ENCODE measurements at places on chromosomes 4 and X. TPM values are rescaled to one million over a fixed set of nuclear protein-coding genes. Genes with fewer than 3 reads are reported as not detected.
A peak's percentile ranks its signal among the peaks of the same experiment; 100 is the strongest.

DNA sequence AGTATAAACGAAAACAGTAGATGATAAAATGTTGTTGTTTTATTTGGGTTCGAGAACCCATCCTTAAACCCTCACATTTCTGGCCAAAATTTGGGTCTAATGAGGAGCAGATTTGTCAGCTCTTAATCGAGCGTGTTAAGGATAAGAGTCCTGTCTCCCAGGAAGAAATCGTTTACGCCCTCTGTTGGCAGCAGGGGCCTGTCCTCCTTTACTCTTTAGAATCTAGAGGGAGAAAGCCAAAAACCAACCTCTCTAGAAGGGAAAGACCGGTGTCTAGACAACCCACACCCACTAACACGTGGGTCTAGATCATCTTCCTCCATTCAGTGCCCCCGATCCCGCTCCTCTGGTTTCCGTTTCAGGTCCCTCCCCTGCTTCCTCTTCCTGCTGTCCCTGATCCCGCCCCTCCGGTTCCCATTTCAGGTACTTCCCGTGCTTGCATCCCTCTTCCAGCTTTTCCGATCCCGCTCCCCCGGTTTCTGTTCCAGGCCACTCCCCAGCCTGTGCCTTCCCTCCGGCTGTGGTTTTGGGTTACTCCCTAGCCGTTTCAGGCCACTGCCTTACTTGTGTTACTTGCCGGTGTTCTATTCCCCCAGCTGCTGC is 339.1 kb downstream of the PAPSS1 start:
- no peak for DNase-seq

GRCh38 chrX:69546417-69546816 is 42.3 kb downstream of the NALF2 start:
- no peak for DNase-seq

DNA sequence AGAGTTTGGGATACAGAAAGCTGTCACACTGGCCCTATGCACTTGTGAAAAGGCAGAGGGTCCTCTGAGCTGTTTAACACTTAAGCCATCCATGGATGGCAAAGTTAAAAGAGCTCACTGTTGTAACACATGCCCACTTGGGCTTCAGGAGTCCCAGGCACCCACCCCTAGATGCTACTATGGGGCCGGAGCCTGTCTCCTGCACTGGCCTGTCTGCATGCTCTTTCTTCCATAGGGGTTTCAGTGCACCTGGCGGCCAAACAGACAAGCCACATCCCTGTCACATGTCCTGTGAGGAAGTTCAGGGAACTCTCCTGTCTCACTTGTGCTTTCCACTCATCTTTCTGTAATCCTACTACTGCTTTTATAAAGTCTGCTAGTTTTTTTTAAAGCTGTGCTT is 2586.0 kb downstream of the PCDH7 start:
- DNase-seq = no peak

KLB gene
- total RNA-seq = not detected

NWD2 gene
- not detected for total RNA-seq

DNA sequence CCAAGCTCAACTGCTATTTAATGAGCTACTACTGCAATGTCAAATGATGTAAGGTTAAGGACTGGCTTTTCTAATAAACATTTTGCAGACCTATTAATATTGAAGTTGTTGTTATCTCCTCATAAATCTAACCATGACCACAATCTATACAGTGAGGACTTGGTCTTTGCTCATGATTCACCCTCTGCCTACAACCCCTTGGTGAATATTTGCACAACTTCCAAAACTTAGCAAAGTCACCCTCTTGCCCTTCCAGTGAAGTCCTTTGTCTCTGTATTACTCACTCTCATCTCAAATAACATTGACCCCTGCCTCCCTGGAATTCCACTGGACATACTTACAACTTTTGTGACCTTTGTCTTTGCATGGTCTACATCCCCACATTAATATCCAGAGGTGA is 204.5 kb downstream of the KCNIP4 start:
- DNase-seq = no peak

GRCh38 chr4:73868206-73869129 is 725 bp upstream of the CXCL1 start:
- no peak for DNase-seq

DNA sequence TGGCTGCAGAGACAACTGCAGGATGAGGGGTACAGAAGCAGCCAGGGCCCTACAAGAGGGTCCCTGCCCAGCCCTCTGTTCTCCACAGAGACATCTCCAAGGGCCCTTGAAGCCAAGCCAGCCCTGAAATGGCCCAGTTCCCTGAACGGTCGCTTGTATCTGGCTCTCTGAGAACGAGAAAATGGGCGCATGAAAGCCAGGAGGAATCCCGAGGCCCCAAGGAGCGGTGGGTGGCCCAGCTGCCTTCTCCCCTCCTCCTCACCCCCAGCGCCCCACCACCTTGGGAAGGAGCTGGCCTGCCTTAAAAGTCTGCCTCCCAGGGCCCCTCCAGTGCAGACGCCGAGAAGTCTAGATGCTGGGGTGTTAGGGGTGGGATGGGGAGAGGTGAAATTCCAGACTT is 5.7 kb downstream of the ZNF185 start:
- DNase-seq = peak; percentile 30

USP26 gene
- not detected for total RNA-seq

RAB40A gene
- total RNA-seq = 1.8 TPM

DNA sequence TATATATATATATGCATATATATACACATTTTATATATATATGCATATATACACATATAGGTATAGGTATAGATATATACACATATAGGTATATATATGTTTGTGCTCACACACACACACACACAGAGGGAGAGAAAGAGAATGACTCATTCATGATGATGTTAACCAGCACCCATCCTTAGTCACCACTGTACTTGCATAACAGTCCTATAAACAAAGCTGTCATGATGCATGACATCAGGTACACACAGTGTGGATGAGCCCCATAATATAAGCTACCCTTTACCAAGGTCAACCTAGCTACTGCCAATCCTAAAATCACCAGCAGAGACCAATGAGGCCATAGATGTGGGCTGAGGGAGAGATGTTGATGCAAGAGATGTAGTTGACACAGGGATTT is 1408.0 kb downstream of the RAPGEF2 start:
- no peak for DNase-seq

All from aorta (tissue), 5 donors.